Activated naive CD4-positive, alpha-beta T cell treated with anti-CD3 and anti-CD28 coated beads for 36 hours (primary cell): ENCODE measurements at places on chromosomes 2 and 18.
A peak's percentile ranks its signal among the peaks of the same experiment; 100 is the strongest.

- H3K36me3 ChIP-seq, result peaks cover 19% of the 10 kb centered on the region
- H3K27ac ChIP-seq, result peak overlapping the region; percentile 93
- H3K4me3 ChIP-seq, result peak overlapping the region; percentile 70
- H3K27me3 ChIP-seq, result no peaks in the 10 kb centered on the region
Measured at GRCh38 chr18:77124452-77124922, 8.1 kb downstream of the MBP start.

DNA sequence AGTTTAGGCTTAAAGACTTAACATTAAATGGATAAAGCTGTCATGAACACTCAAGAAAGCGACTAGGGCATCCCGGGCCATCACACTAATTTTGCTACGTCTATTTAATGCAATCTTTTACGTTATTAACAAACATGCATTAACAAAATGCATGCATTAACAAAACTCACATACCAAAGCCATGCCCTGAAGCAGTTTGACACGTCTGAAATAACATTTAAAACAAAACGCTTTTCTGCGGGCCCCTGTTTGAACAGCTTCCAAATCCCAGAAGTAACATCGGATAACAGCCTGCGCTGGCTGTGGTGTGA lies 458 bp downstream of the B4GALT6 start:
- DNase-seq, result no peak
- H3K4me3 ChIP-seq, result peak overlapping the region; percentile 82
- H3K27ac ChIP-seq, result no peak overlapping the region
- peaks cover 16% of the 10 kb centered on the region for H3K4me1 ChIP-seq
- H3K36me3 ChIP-seq, result no peaks in the 10 kb centered on the region

DNA sequence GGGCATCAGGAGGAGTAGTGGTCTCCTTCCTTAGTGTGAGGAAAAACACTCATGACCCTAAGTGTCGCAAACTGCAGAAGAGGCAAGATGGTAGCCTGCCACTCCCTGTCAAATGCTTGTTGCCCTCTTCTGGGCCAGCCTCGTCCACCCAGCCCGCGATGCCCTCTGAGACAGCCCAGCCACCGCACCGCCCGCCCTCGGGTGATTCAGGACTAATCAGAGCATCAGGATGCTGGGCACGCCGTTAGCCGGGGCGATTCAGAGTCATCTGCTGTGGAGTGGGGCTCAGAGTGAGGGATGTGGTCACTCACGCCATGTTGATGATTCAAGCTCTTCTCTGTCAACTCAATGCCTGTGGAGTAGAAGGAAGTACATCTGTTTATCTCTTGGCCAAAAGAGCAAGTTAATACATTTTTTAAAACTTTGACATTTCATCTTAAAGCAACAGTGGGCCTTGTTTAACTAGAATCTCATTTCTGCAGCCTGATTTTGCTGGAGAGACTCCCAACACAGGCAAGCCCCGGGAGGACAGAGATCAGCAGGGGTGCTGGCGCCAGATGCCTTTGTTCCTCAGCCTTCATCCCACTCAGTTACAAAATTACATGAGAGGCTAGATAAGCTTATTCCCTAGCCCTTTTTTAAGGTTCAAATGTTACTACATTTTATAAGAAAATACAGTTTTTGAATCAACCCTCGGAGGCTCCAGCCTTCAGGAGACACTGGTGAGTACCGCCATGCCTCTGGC lies 79.0 kb downstream of the TMEM18 start:
- H3K27ac ChIP-seq, result no peak overlapping the region
- no peak for DNase-seq
- H3K4me1 ChIP-seq, result no peaks in the 10 kb centered on the region
- no peak overlapping the region for H3K4me3 ChIP-seq
- no peaks in the 10 kb centered on the region for H3K27me3 ChIP-seq

GRCh38 chr2:178241844-178242551 lies 47.7 kb downstream of the OSBPL6 start:
- H3K36me3 ChIP-seq, result no peaks in the 10 kb centered on the region
- H3K27ac ChIP-seq, result no peak overlapping the region
- H3K27me3 ChIP-seq, result peaks cover 4% of the 10 kb centered on the region
- H3K4me1 ChIP-seq, result no peaks in the 10 kb centered on the region

GRCh38 chr2:70977605-70978205 lies 725 bp upstream of the ANKRD53 start:
- peaks cover 13% of the 10 kb centered on the region for H3K4me1 ChIP-seq
- peak; percentile 63 for DNase-seq
- peak overlapping the region; percentile 72 for H3K4me3 ChIP-seq
